ENCODE measurements at places on chromosomes 6 and 20.
A peak's percentile ranks its signal among the peaks of the same experiment; 100 is the strongest.

DNA sequence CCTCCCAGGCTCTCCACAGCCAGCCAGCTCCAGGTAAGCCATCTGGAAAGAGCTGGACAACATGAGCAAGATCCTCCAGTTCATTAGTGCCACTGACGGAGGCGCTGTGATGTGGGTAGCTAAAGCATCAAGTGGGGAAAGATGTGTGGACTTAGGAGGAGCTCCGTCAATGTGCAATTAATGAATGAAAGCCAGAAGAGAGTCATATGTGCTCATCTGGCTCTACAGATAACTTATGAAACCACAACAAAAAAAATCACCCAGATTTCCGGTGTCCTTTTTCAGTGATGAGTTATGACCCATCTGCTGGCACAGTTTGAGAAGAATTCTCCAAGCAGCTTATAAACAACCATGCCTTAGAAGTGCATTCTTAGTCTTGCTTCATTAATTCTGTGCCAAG lies 311.7 kb upstream of the PLCB4 start:
- DNase-seq: no peak

- DNase-seq: peak; percentile 21
Observed at GRCh38 chr20:41145317-41145716, 8.0 kb downstream of the PLCG1 start.

- DNase-seq: no peak
Observed at GRCh38 chr20:60803335-60804055, 448.6 kb upstream of the CDH4 start.

GRCh38 chr6:3751077-3751729 lies at the start of gene PXDC1:
PXDC1 (minus strand) TSS chr6:3751713; CDS start chr6:3751531, 182 bp downstream.
- DNase-seq: peak; percentile 69

GRCh38 chr6:111871725-111872400 lies 1.4 kb downstream of the FYN start:
- peak; percentile 76 for DNase-seq

DNA sequence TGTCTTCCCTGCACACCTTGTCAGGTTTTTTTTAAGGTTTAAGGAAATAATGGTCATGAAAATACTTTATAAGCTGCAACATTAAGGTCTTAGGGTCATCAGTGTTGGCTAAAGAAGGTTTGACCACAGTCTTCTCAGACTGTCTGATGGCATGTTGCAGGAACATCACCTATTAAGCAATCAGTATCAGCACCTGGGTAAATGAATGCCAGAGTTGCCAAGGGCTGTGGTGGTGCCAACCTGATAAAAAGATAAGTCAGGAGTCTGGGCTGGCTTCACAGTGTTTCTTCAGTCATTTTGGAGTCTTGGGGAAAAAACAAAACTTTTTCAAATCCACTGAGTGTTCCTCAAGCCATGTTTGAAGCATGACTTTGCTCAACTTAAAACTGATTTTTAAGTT lies 61.5 kb upstream of the VSTM2L start:
- no peak for DNase-seq

Measured in activated effector memory CD4-positive, alpha-beta T cell treated with anti-CD3 and anti-CD28 coated beads, Interleukin-2, amount 50 U/mL, for 16 hours (primary cell).